ENCODE measurements at places on chromosomes 16 and 17. TPM values are rescaled to one million over a fixed set of nuclear protein-coding genes. Genes with fewer than 3 reads are reported as not detected.
A peak's percentile ranks its signal among the peaks of the same experiment; 100 is the strongest.

Gene PRSS36
- polyA plus RNA-seq: 0.24 TPM

Gene ZP2
- not detected for polyA plus RNA-seq

Gene FOXO3B
- 4.8 TPM for polyA plus RNA-seq

Gene ETV4
- polyA plus RNA-seq: 6.7 TPM

Gene UNKL
- 7.6 TPM for polyA plus RNA-seq

Gene GPRC5B
- polyA plus RNA-seq: 27.5 TPM

Gene SDK2
- polyA plus RNA-seq: 0.01 TPM

Gene ACSM3
- polyA plus RNA-seq: 0.76 TPM

DNA sequence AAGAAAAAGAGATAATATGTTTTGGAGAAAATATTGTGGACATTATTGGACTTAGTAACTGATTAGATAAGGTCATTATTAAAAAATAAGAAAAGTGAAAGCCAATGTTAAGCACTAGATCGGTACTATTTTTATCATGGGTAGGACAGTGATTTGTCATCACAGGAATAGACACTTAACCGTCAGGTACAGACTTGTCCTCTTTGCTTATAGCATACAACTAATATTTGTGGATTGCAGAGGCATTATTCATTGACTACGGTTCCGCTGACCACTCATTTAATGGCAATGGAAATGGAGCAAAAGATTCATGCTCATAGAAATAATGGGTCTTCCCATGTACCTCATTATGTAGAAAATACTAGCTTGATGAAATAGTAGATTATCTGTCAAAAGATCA, 596.3 kb upstream of the CA10 start:
- no peak for DNase-seq

DNA sequence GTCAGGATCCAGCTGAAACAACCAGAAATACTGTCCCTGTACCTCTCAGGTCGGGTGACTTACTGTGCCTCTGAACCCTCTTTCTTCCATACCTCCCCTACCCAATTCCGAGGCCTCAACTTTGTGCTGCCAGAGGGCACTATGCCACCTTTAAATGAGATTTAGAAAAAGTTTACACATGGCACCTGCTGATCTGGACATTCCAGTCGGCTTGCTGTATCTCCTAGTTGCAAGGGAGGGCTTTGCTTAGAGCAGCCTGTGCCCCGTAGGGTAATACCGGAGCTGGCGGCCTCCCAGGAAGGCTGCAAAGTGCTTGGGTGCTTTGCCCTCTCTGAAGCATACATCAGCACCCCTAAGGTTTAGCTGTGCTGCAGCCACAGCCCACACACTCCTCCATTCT, 306.0 kb upstream of the RBFOX1 start:
- DNase-seq: no peak

DNA sequence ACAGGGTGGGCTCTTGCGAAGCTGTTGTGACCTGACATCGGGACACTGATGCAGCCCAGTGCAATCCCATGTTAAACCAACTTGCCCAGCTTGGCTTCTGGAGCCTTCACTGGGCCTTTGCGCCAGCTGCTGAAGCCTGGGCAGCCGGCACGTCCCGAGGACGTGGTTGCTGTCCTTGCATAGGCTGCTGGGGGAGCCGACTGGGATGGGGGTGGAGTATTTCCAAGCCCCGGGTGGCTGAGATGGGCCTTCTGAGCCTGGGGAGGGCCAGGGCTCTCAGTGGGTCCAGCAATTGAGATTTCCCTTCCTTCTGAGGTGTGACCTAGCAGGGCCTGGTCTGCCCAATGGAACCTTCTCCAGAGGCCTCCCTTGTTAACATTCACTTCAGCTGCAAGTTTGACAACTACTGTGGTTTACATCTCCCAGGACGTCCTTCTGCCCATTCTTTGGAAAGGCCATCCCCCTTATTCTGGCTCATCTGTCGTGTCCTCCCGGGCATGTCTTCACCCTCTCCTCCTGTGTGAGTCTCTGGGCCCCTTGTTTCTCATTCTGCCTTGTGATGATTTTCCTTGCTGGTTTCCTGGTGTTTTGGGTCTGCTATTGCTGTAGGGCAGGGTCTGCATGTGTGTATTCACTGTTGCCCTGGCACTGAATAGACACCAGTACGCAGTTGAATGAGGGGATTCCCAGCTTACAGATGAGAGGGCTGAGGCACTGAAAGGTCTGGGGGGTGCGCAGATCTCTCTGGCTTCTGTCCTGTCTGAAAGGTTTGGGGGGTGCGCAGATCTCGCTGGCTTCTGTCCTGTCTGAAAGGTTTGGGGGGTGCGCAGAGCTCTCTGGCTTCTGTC, 34.4 kb downstream of the HAPSTR1 start:
- DNase-seq: no peak

GRCh38 chr16:23729503-23730424, 16.7 kb upstream of the ERN2 start:
- peak; percentile 4 for DNase-seq

GRCh38 chr17:37607637-37608331, 1.4 kb downstream of the SYNRG start:
- no peak for DNase-seq

- DNase-seq: no peak
Measured at GRCh38 chr16:51683882-51684281, 532.8 kb upstream of the SALL1 start.

GRCh38 chr17:43914451-43914850, 7.1 kb upstream of the MPP2 start:
- no peak for DNase-seq

GRCh38 chr17:77670173-77670572, 288.3 kb upstream of the TNRC6C start:
- DNase-seq: no peak

GRCh38 chr17:41635121-41636097, 11.0 kb upstream of the KRT17 start:
- no peak for DNase-seq

GRCh38 chr16:84689111-84689510, 10.7 kb upstream of the USP10 start:
- peak; percentile 83 for DNase-seq

DNA sequence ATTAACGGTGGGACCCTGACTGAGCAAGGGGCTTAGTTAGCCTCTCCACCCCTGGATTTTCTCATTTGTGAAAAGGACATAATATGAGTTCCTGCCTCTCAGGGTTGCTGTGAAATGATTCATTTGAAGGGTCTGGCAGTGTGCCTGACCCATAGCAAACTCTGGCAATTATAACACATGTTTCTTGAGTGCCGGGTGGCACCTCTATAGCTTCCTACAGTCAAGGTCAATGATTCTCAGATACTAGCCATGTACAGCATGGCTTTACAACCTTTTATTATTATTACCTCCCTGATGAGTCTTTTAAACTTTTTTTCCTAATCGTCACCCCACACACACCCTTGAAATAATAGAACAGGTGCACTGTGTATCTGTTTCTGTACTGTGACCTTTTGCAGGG, 42.1 kb downstream of the TMEM114 start:
- no peak for DNase-seq

DNA sequence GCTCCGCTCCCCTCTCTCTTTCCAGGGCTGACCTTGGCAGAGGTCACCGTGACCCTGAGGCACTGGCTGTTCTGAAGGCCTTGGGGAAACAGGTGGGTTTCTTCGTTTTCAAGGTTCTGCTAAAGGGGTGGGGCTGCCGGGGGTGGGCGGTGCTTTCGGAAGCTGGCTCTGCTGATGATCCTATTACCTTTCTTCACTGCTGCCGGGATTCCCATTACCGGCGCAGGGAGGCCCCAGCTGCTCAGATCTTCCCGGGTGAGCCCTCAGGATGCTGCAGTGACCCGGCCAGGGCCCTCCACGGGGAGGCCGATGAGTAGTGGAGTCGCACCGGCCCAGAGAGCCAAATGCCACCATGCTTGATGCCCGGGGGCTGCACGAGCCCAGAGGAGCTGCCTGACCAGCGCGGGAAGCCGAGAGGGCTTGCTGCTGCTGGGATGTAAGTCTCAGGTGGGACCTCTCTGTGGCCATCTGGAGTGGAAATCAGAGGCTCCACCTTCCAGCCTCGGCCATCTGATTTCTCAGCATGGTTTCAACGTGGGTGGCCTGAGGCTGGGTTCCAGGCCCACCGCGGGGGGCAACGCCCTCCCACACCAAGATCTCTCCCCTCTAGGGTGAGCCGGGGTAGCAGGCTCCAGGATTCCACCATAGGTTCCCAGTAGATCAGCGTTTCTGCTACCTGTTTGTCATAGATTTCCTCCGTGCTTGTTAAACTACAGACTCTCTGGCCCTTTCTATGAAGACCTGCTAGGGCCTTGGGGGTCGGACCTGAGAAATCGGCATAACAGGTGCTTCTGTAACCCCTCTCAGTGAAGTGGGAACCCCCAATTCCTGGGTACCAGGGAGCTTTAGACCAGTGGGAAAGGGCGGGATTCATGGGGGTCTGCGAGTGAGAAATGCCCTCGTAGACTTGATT, 21.6 kb upstream of the ADCY7 start:
- DNase-seq: no peak

DNA sequence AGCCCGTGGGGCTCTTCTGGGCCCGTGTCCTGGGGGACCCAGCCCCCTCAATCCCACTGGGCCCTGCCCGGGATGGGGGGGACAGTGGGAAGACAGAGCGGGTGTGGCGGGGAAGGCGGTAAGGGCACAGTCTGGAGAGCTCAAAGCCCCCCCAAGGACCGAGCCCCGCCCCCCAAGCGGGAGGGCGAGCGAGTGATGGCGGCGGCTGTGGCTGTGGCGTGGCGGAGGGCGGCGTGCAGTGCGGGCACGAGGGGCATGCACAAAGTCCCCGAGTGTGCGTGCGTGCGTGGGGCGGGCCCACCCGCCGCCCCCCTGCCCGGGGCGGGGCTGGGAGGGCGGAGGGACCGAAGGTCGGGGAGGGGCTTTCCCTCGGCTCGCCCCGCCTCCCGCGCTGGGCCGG, 3.6 kb upstream of the WDR24 start:
- DNase-seq: no peak

DNA sequence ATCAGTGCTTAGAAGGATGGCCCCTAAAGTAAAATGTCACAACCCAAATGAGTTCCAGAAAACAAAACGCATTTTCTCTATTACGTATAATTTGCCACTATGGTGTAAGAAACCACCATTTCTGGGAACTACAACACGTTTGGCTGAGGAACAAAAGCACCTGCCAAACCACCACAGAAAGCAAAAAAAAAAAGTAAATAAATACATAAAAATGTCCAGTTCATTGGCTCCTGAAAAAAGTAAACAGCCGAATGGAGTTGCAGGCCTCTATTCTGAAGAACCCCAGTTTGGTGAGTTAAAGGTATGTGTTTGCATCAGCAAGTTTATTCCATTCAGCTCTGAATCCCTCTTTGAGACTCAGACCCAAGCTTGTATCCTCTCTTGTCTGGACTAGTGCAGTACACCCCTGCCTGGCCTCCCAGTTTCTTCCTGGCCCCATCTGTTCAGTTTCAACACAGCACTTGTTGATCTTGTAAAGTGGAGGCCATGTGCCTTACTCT, 36.9 kb downstream of the ERN1 start:
- DNase-seq: no peak

- no peak for DNase-seq
Measured at GRCh38 chr17:42111871-42112551, 503 bp downstream of the DHX58 start.

DNA sequence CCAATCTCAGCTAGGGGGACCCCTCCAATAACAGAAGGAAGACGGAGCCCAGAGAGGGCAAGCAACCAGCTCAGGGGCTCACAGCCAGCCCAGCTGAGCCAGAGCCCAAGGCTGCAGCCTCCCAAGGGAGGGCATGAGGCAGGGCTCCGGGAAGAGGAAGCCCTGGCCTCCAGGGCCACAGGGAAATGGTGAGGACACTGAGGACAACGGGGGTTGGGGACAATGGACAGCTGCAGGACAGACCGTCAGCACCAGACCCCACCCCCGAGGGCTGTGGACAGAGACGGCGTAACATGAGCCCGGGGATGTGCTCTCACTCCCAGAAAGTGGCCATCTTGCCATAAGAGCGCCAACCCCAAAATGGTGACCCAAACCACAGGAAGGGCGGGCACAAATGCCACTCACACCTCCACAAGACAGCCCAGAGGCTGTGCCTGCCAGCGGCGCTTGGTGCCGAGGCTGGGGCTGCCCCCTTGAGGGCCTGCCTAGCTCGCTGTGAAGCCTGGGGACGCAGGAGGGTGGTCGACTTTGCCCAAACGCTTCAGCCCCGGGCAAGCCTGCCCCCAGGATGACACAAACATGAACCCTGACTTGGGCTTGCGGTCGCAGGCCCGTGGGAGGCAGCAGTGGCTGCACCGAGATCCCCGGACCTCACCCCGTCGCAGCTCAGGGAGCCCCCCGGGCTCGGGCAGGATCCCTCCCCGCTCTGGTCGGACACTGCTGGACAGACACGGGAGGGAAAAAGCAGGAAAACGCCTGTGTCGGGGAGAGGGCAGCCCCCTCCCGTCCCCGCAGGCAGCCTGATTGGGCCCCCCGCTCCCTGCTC, 10.5 kb downstream of the PIMREG start:
- DNase-seq: no peak

- DNase-seq: no peak
Measured at GRCh38 chr16:30760001-30760559, 1.8 kb downstream of the CFAP119 start.

DNA sequence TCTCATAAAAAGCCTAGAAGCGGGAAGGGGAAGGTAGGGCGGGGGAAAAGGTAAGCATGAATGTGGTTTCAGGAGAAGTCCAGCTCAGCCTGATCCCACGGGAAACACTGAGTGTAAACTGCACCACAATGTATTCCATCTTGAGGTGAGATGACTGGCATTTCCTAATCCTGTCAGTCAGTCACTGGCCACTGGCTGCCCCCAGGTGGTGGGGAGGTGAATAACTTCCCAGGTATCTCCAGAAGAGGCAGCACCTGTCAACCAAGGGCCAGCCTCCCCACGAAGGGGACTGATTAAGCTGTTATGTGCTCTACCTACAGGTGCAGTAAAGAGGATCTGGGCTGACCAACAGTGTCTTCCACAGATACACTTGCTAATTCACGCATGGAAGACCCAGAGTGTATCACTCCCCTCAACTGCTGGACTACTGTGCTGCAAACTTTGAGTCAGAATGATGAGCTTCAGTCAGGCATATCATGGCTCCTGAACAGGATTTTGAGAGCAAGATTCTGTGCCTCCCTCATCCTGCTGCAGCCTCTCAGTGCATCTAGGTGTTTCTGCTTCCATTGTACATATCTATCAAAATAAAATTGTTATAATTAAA, 108.5 kb upstream of the CCL2 start:
- no peak for DNase-seq

- DNase-seq: no peak
Measured at GRCh38 chr16:88608076-88608475, 30.3 kb upstream of the IL17C start.

- DNase-seq: no peak
Measured at GRCh38 chr16:58088091-58088490, 41.1 kb downstream of the CFAP20 start.

All from AG04450 (cell line).